Ovary (tissue), 10 donors: ENCODE measurements at places on chromosomes 1 and 21.

GRCh38 chr1:5906966-5907365 lies 85.3 kb downstream of the NPHP4 start:
- no peak for DNase-seq
- H3K4me1 ChIP-seq = no peaks in the 10 kb centered on the region
- H3K4me3 ChIP-seq = no peak overlapping the region
- H3K27ac ChIP-seq = no peak overlapping the region
- no peaks in the 10 kb centered on the region for H3K36me3 ChIP-seq

- DNase-seq = no peak
- H3K36me3 ChIP-seq = no peaks in the 10 kb centered on the region
- no peak overlapping the region for H3K4me3 ChIP-seq
- peaks cover 5% of the 10 kb centered on the region for H3K4me1 ChIP-seq
These were observed 64.4 kb upstream of the NEK2 start for GRCh38 chr1:211739671-211740411.

- no peak for DNase-seq
- peaks cover 2% of the 10 kb centered on the region for H3K4me1 ChIP-seq
- no peak overlapping the region for H3K4me3 ChIP-seq
- no peaks in the 10 kb centered on the region for H3K36me3 ChIP-seq
- H3K27ac ChIP-seq = no peak overlapping the region
These were observed 222.9 kb upstream of the SGIP1 start for GRCh38 chr1:66311092-66311491.

DNA sequence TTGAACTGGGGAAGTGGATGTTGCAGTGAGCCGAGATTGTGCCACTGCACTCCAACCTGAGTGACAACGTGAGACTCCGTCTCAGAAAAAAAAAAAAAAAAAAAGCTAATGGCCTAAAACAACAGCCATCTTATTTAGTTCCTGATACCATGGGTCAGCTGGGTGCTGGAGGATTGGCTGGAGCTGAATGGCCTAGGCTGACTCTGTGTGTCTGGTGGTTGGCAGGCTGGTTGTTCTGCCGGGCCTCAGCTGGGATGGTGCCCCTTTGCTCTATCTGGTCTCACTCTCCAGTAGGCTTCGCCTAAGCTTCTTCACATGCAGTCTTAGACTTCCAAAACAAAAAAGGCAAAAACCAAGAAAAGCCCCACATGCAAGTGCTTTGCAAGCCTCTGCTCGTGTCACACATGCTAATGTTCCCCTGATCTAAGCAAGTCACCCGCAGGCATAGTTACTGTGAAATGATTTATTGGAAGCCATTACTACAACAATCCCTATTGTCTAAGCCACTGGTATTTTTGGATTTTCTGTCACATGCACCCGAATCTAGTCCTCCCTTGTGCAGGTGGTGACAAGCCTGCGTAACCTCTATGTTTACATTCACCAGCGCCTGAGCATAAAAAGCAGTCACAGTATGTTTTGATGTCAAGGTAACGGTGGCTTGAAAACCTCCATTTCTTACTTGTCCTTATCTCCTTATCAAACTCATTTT lies 39.6 kb upstream of the KANK4 start:
- H3K4me3 ChIP-seq = no peak overlapping the region
- no peaks in the 10 kb centered on the region for H3K36me3 ChIP-seq
- no peak overlapping the region for H3K27ac ChIP-seq
- H3K27me3 ChIP-seq = no peaks in the 10 kb centered on the region
- H3K4me1 ChIP-seq = no peaks in the 10 kb centered on the region
- DNase-seq = no peak

- no peak for DNase-seq
- no peaks in the 10 kb centered on the region for H3K27me3 ChIP-seq
- no peaks in the 10 kb centered on the region for H3K4me1 ChIP-seq
- no peak overlapping the region for H3K4me3 ChIP-seq
These were observed 30.1 kb downstream of the DHX9 start for GRCh38 chr1:182869241-182869666.

DNA sequence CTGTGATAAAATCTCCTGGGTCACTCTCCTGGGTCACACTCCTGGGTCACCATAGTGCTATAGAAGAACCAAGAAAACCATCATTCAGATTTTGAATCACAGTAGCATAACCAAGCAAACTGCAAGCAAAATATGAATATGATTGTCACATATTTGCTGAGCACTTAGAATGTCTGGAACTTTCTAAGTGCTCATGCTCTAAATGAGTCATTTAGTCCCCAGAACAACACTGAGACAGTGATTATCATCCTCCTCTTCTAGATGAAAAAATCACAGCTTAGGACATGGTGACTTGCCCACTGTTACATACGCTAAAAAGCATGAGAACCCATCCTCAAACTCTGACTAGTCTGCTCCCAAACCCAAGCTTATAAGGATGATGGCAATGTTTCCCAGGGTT lies 39.5 kb upstream of the DDAH1 start:
- H3K27ac ChIP-seq = no peak overlapping the region
- no peak overlapping the region for H3K4me3 ChIP-seq
- no peaks in the 10 kb centered on the region for H3K27me3 ChIP-seq
- no peaks in the 10 kb centered on the region for H3K36me3 ChIP-seq
- no peak for DNase-seq

- H3K27ac ChIP-seq = no peak overlapping the region
- DNase-seq = peak; percentile 81
- no peak overlapping the region for H3K4me3 ChIP-seq
- H3K27me3 ChIP-seq = no peaks in the 10 kb centered on the region
- H3K4me1 ChIP-seq = peaks cover 7% of the 10 kb centered on the region
These were observed 2.3 kb upstream of the KCNC4 start for GRCh38 chr1:110207831-110208230.

DNA sequence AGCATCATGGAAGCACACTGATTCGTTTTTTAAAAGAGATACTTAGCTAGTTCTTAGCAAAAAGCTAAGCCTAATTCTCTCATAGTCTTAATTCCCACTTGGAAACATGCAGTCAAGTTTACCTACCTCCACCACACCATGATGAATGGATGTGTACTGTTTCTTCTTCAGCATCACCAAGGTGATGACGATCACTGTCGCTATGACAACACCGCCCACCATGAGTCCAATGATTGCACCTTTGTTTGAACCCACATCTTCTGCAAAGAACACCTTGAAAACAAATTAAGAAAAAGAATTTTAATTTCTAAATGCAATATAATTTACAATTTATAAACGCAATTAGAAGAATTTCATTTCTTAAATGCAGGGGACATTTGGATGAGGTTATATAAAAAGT lies 156.8 kb downstream of the GABPA start:
- H3K36me3 ChIP-seq = no peaks in the 10 kb centered on the region
- no peak for DNase-seq
- no peak overlapping the region for H3K4me3 ChIP-seq
- no peaks in the 10 kb centered on the region for H3K27me3 ChIP-seq
- no peak overlapping the region for H3K27ac ChIP-seq
- peaks cover 3% of the 10 kb centered on the region for H3K4me1 ChIP-seq

GRCh38 chr1:30102605-30103004 lies 620.8 kb downstream of the MATN1 start:
- no peak overlapping the region for H3K4me3 ChIP-seq
- no peak overlapping the region for H3K27ac ChIP-seq
- H3K27me3 ChIP-seq = no peaks in the 10 kb centered on the region
- H3K36me3 ChIP-seq = no peaks in the 10 kb centered on the region

GRCh38 chr1:186014370-186015037 lies 280.3 kb downstream of the HMCN1 start:
- no peaks in the 10 kb centered on the region for H3K4me1 ChIP-seq
- H3K4me3 ChIP-seq = no peak overlapping the region
- no peaks in the 10 kb centered on the region for H3K36me3 ChIP-seq
- DNase-seq = no peak

GRCh38 chr1:28159680-28160079 lies 16.8 kb downstream of the PTAFR start:
- no peak for DNase-seq
- H3K36me3 ChIP-seq = no peaks in the 10 kb centered on the region
- H3K27ac ChIP-seq = no peak overlapping the region
- no peaks in the 10 kb centered on the region for H3K27me3 ChIP-seq

DNA sequence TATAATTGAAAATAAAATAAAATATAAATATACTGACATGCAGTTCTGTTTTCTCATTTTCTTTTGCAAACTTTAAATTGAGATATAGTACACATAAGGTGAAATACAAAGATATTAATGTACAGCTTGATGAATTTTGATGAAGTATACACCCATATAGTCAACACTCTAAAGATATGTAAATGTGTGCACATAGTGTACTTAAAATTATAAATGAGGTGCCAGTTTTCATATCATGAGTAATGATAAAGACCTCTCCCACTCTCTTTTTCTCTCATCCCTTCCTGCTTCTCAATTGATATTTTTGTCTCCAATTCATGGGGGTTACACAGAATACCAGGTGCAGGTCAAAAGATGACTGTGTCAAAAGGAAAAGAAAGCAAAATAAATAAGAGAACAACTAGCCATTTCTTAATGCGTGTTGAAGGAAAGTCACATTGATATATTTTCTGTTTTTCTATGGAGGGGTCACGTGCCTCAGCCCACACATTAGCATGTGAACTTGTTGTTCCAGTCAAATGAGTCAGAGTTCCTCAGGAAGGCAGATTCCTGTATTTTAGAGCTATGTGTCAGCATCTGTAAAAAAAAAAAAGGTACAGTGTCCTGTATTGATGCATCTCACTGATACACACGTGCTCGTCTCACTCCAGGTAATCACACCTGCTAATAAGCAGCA lies 64.3 kb upstream of the HOOK1 start:
- no peaks in the 10 kb centered on the region for H3K36me3 ChIP-seq
- no peak overlapping the region for H3K27ac ChIP-seq
- DNase-seq = peak; percentile 27
- H3K4me1 ChIP-seq = peaks cover 7% of the 10 kb centered on the region
- H3K4me3 ChIP-seq = no peak overlapping the region
- H3K27me3 ChIP-seq = no peaks in the 10 kb centered on the region

DNA sequence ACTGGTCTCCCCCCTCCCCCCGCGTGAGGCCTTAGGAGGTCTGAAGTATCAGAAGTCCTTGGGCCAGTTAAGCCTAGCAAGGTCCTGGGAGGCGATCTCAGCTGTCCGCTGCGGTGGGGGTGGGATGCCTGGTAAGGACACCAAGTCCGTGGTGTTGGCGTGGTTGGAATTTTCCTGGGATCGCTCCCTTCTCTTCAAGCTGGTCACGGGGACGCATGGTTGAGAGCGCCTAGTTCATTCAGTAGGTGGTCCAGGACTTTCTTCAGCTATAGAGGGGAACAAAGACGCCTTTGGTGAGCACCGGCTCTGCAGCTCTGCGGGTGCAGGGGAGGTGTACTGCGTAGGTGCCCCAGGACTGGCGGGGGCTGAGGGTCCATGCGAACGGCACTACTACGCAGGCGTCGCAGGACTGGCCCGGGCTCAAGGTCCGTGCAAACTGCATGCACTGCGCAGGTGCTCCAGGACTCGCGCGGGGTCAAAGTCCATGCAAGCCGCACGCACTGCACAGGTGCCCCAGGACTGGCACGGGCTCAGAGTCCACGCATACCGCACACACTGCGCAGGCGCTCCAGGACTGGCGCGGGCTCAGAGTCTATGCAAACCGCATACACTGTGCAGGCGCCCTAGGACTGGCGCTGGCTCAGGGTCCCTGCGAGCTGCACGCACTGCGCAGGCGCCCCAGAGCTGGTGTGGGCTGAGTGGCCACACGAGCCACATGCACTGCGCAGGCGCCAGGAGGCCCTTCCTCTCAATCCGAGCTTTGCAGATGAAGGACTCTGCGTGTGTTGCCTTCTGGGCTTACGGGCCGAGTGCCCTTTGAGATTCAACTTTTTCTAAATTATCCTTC lies 36.6 kb upstream of the HMGN1 start:
- no peaks in the 10 kb centered on the region for H3K27me3 ChIP-seq
- H3K27ac ChIP-seq = peak overlapping the region; percentile 41
- H3K4me1 ChIP-seq = peaks cover 6% of the 10 kb centered on the region
- no peaks in the 10 kb centered on the region for H3K36me3 ChIP-seq

GRCh38 chr1:117278531-117278930 lies 67.8 kb upstream of the VTCN1 start:
- H3K27ac ChIP-seq = no peak overlapping the region
- no peak overlapping the region for H3K4me3 ChIP-seq
- no peaks in the 10 kb centered on the region for H3K4me1 ChIP-seq
- H3K27me3 ChIP-seq = no peaks in the 10 kb centered on the region
- DNase-seq = no peak

GRCh38 chr1:6475381-6476133 lies 9.6 kb upstream of the TNFRSF25 start:
- no peak overlapping the region for H3K27ac ChIP-seq
- peak; percentile 69 for DNase-seq
- no peaks in the 10 kb centered on the region for H3K27me3 ChIP-seq
